DMS 273 treated with DMSO at 0.1 percent for 48 hours (cell line): ENCODE measurements at places on chromosomes 1 and 21.

DNA sequence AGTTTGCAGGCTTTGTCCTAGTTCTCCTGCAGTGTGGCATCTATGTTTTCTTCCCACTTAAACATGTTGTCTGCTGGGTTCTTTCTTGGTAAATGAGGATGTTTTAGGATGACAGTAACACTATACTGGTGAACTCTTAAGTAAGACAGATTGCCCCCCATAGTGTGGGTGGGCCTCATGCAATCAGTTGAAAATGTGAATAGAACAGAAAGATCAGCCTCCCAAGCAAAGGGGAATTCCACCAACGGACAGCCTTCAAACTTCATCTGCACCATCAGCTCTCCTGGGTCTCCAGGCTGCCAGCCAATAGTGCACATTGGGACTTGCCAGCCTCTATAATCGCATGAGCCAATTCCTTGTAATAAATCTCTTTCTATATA lies 10.7 kb upstream of the TARBP1 start:
- no peak for DNase-seq

- no peak for DNase-seq
These were observed 34.7 kb downstream of the PTPN14 start for GRCh38 chr1:214516434-214517326.

DNA sequence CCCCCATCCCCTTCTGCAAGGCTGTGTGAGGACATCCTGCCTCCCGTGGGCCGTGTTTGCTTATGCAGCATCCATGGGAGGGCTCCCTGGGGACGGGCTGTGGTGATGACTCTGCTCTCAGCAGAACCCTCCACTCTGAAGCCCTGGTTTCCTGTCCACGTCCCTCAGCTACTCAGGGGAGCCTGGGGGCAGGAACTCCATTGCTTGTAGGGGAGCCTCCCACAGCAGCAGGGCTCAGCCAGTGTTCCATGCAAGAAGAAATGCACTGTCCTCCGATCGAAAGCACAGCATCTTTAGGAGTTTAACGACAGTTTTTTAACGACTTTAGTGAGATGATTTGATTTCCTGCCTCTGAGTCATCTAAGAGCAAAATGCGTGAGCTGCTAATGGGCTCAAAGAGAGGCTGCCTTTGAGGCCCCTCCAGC lies 8.3 kb upstream of the KCNAB2 start:
- no peak for DNase-seq

- no peak for DNase-seq
These were observed 51.9 kb upstream of the SYNC start for GRCh38 chr1:32754317-32755097.

DNA sequence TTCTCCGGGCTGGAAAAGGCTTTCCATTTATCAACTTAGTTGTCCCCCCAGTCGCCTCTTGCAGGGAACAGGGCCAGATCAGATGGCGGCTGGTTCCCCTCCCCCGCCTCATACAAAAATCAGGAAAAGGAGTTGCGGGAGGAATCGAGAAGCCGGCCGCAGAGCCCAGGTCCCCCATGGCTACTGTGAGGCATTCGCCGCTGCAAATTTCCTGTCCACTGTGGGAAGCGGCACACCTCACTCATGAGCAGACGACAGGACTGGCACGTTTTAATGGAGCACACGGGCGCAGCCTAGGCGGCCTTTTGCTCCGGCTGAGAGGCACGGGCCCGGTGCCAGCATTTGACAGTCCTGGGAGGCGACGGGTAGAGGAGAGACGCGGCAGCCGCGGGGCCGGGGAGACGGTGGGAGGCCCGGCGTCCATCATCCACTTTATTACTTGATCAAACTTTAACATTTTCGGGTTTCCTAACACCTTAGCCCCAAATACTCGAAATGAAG lies 1.1 kb downstream of the GNG4 start:
- peak; percentile 21 for DNase-seq
